ENCODE measurements at places on chromosomes 5 and 9.

DNA sequence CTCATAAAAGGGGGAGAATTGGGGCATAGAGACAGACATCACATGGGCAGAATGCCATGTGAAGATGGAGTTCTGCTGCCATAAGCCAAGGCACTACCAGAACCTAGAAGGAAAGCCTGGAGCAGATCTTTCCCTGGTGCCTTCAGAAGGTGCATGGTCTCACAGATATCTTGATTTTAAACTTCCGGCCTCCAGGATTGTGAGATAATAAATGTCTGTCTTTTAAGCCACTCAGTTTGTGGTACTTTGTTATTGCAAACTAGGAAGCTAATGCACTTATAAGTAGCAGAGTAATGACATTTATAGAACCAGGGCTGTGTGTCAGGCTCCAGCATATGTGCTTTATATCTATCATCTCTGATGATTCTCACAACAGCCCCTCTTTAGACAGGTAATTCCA lies 130.4 kb downstream of the ASTN2 start:
- no peak for DNase-seq

DNA sequence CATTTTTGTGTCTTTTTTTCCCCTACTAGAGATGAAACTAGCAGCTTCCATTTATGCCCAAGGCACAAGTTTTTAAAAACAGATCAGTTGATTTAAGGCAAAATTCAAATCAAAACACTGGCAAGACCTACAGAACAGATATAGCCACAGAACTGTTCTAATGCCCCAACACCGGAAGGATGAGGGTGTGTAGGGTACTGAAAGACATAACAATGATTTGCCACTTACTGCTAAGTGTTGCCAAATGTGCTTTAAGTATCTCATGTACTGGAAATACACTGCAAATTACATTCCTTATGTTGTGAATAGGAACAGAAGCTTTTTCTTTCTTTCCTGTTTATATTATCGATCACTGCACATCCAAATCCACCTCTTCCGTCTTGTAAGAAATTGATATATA lies 189.0 kb downstream of the CETN3 start:
- no peak for DNase-seq

- no peak for DNase-seq
Observed at GRCh38 chr5:170300361-170301013, 2.9 kb upstream of the LCP2 start.

DNA sequence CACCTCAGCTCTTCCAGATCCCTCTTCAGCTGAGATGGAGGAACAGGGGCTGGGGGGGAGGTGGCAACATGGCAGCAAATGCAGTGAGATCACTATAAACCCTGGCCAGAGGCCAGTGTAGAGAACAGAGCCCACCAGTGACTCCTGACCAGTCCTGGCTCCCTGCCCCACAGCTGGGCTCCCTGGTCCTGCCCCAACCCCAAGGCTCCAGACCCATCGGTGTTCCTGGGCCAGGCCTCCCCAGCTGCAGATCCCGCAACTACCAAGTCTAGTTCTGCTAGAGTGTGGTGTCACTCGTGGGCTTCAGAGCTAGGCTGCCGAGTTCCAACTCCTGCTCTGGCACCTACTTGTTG lies 16.8 kb downstream of the AKNA start:
- DNase-seq, result no peak

DNA sequence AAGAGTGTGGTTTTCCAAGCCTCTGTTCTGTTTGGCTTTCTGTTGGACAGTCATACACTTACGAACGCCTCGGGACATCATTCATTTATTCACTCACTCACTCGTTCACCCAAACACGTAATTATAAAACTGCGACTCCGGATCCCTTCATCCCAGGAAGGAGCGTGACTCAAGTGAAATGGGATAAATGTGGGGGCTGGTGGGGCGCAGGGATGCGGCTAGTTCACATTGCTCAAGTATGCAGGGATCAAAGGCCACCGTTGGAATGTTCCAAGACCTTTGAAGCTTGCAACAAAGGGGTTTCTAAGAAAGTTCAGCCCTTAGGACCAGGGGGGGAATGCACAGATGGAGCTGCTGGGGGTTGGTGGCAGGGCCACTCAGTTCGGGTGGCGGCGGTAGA lies 64.2 kb downstream of the CFAP77 start:
- no peak for DNase-seq

- no peak for DNase-seq
Observed at GRCh38 chr9:91825422-91825821, 124.6 kb downstream of the ROR2 start.

DNA sequence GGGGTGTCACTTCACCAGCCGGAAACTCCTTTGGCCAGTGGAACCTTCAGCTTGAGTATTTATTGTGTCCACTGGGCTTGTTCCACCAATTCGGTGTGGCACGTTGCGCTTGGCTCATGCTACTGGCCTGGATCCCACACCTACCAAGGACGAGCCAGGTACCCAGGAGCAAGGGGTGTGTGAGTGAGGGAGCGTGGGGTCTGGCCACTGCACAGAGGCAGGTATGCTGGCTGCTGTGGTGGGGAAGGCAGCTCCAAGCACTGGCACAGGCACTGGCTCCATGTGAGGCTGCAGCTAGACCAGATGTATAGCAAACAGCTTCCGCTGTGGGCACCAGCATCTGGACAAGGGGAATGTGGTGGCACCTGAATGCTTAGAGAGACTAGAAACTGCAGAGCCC lies 28.1 kb upstream of the CYLC2 start:
- DNase-seq, result no peak

Data from HS-27A (cell line).